ENCODE measurements at places on chromosomes 16 and 17.
A peak's percentile ranks its signal among the peaks of the same experiment; 100 is the strongest.

DNA sequence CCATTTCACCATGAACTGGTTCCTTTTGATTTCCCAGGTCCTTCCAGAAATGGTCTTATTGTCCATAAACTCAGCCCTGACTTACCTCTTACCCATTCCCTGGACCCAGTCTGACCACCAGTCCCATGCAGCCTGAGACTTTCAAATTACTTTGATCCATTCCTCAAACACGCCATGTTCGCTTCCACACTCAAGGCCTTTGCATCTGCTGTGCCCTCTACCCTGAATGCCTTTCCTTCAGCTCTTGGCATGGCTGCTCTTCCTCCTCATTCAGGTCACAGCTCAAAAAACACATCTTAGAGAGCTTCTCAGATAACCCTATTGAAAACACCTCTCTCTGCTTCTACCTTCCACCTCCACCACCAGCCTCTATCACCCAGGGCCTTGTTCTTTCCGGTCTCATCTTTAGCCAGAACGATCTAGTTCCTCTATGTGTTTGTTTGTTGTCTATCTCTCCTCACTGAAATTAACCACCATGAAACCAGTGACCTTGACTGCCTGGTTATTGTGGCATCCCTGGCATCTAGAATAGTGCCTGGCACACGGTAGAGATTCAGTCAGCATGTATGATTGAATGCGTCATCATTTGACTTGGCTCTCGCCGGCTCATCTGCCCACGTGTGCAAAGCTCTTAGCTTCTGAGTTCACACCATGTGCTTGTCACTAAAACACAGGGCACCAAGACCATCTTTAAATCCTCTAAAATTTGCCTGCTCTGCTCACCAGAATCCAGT is 12.8 kb downstream of the CRYM start:
- no peak for DNase-seq

- no peak for DNase-seq
Observed at GRCh38 chr16:4994719-4995434, 36.7 kb downstream of the SEC14L5 start.

GRCh38 chr16:1150511-1150982 is 2.4 kb upstream of the CACNA1H start:
- DNase-seq = peak; percentile 48

GRCh38 chr17:40309031-40309948 is at the start of gene RARA:
Gene RARA (plus strand): TSS chr17:40309180. CDS start chr17:40331219, 22,039 bp downstream.
- DNase-seq = no peak

- DNase-seq = peak; percentile 59
Observed at GRCh38 chr17:31388770-31389656, 2.5 kb upstream of the RAB11FIP4 start.

- DNase-seq = no peak
Observed at GRCh38 chr17:9080983-9081382, 59.7 kb downstream of the NTN1 start.

GRCh38 chr16:73056921-73057290 is 9.0 kb upstream of the ZFHX3 start:
- DNase-seq = no peak

DNA sequence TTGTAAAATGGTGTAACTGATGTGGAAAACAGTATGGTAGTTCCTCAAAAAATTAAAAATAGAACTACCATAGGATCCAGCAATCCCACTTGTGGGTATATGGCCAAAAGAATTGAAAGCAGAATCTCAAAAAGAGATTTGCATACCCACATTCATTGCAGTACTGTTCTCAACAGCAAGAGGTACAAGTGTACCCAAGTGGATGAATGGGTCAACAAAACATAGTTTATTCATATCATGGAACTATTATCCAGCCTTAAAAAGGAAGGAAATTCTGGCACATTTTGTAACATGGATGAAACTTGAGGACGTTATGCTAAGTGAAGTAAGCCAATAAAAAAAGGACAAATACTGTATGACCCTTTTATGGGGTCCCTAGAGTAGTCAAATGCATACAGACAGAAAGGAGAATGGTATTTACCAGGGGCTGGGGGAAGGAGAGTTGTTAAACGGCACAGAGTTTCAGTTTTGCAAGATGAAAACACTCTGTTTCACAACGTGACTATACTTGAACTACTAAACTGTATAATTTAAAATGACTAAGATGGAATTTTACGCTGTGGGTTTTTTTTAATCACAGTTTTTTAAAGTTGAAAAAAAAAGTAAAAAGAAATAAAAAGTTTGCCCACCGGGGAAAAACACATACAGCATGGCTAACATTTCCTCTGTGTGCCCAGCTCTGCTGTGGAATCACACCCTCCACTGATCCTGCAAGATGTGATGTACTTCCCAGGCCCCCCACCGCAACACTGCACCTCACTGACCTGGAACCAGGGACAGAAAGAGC is 6.1 kb downstream of the TVP23A start:
- no peak for DNase-seq

DNA sequence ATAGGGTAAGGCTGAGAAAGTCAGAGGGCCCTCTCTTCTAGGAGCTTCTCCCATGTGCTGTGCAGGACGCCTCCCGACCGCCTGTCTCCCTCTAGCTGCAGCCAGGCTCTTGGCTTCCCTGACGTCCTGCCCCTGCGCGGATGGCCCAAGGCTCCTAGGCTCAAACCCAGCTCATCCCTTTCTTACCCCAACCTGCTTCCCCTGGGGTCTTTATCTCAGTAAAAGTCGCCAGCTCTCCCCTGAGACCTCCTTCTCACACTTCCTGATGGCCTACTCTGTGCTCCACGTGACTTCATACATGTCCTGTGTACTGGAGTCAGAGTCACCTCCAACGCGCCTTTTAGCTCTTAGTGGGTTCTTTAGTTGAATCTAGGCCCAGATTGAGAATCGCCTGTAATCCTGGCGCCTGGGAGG is 1.1 kb upstream of the ZNF747 start:
- DNase-seq = peak; percentile 80

- no peak for DNase-seq
Observed at GRCh38 chr17:28773736-28774135, 29.9 kb downstream of the TRAF4 start.

DNA sequence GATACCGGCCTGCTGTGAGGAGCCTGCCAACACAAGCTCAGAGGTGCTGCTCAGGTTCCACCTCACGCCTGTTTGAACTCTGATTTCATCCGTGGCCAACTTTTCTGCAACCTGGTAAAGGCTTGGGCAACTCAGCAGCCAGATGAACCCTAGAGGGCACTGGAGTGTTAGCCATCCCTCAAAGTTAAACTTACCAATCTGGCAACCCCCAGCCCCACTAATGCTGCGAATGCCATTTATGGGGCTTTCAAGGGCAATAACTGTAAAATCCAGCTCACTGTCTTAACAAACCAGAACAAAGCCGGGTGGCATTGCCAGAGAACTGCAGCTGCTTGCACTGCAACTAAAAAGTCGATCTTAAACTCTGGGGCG is 105.5 kb downstream of the AXIN2 start:
- peak; percentile 13 for DNase-seq

DNA sequence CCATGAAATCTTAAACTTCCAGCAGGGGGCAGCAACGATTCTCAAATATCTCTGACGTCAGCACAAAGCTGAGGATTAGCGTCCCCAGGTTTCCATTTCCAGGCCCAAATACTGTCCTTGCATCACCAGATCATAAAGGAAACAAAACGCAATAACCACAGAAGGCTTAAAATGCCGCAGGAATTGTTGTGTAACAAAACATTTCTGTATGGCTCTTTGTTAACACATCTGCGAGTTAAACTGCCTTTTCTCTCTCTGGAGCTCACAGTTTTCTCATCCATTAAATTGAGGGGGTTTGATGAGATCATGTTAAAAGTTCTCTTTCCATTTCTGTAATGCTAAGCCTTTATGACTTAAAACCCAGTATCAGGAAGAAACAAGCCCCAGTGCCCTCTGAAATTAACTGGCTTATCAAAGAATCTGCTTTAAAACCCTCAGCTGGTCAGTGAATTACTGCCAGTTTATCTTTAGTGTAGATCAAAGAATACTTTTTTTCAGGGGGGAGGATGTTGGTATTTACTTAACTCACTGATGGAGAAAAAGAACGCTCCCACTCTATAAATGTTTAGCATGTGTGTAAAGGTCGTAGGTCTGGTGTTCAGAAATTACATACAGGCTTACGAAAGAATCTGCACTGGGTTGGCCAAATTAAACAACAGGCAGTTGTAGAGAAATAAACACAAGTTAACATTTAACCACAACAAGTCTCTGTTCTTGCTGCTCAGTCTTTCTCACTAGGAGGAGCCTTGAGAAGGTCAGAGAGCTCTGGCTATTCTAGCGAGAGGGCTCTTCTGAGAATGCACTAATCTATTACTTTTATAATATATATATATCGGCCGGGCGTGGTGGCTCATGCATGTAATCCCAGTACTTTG is 10.6 kb upstream of the TERF2 start:
- DNase-seq = peak; percentile 80

DNA sequence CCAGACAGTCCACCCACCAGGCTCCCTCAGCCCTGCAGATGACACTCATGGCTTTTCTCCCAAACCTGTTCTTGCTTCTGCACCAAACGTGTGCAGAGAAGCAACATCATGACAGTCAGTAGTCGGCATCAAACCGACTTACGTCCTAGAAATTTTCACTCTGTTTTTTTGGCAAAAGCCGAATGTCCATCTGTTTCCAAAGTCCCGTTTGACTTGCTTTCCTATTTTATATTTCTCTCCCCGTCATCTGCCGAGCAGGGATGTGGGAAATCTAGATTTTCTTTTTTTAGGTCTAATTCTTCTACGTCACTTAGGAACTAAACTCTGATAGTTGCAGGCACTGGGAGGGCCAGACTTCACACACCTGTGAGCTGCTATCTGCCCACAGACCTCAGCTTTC is 104.9 kb downstream of the RMI2 start:
- no peak for DNase-seq

GRCh38 chr17:55865072-55865762 is 114.4 kb downstream of the PCTP start:
- DNase-seq = no peak

DNA sequence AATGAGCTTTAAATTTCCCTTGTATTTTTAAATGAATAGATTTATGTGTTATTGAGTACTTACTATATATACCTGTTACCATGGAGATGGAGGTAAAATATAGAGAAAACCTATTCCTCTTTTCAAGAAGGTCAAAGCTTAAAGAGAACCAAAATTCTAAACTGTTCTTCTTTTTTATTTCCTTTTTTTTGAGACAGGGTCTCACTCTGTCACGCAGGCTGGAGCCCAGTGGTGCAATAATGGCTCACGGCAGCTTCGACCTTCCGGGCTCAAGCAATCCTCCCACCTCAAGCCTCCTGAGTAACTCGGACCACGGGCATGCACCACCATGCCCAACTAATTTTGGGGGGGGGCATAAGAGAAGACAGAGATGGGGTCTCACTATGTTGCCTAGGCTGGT is 25.0 kb upstream of the TMEM97 start:
- DNase-seq = no peak

GRCh38 chr17:17792551-17793377 is 44.0 kb downstream of the SREBF1 start:
- DNase-seq = peak; percentile 61

- no peak for DNase-seq
Observed at GRCh38 chr17:37743612-37743874, 1.3 kb downstream of the HNF1B start.

DNA sequence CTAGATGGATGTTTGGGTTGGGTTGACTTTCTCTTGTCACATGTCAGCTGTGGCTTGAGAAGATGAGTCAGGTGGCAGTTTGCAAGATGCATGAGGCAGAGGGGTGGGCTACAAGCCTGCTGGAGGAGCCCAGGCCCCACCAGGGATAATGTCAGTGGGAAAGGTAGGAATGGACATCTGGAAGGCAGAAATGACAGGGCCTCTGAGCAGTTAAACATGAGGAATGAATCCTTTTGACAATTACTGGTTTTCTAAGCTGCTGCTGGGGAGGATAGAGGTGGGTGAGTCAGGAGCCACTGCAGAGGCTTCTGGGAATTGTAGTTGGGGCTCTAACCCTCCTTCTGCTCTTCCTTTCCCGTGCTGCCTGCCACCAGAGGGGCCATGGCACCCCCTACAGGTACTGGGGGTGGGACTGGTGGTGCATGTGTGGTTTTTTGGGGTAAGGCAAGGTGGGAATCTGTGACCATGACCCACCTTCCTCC is 15.7 kb downstream of the SLC52A1 start:
- peak; percentile 60 for DNase-seq

DNA sequence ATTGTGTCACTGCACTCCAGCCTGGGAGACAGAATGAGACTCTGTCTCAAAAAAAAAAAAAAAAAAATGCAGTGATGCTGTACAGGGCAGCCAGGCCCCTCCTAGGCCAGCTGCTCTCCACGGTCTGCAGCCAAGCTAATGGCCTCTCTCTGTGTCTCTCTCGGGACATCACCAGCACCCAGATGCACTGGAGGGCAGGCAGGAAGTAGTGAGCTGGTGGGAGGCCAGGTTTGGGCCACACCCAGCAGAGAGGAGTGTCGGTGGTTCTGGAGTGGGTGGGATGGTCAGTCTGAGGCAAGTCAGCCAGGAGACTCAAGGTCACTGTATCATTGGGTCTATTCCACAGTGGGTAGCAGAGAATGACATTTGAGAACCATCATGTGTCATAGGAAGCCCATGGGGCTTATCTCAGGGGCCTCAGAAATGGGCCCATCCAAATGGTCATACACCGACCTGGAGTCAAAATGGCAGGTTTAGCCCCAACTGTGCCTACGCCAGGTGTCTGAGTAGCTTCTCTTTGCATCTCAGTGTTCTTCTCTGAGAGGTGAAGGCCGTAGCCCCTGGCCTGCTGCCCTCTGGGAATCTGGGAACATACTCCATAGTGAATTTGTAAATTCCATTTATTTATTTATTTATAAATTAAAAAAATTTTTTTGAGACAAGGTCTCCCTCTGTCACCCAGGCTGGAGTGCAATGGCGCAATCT is 22.7 kb downstream of the WNT9B start:
- DNase-seq = no peak

- no peak for DNase-seq
Observed at GRCh38 chr16:29315046-29315445, 91.5 kb downstream of the NPIPB11 start.

GRCh38 chr17:43673516-43674323 is 12.0 kb upstream of the MEOX1 start:
- peak; percentile 86 for DNase-seq

DNA sequence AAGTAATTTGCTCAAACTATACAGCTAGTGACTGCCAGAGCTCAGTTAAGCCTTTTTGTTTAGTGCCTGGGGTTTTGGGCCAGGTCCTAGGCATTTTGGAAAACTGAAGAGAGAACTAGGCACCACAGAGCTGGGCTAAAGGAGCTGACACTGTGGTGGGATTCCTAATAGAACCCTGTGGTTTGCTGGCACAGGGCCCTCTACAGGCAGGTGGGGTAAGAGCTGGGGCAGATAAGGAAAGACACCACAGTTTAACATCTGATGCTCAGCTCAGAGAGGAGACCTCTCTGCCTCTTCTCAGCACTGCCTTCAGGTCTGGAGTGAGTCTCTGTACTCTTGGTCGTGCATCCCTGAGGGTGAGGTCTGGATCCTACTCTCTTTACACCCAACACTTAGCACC is 121.2 kb downstream of the SNX11 start:
- no peak for DNase-seq

DNA sequence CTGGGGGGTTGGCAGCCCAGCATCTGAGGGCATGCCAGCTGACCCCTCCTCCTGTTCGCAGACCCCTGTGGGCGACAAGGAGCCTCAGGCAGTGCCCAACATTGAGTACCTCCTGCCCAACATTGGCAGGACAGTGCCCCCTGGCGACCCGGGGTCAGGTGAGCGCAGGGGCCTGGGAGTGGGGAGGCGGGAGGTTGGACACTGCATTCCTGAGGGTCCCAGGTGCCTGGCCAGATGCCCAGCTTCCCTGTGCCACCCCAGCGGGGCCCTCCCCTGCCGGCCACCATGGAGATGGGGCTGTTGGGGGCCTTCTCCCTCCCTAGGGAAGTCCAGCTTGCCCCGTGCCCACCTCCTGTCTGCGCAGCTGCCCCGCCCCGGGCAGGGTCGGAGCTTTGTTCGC is 70.1 kb downstream of the ARHGAP23 start:
- DNase-seq = no peak

All from activated CD4-positive, alpha-beta T cell treated with anti-CD3 and anti-CD28 coated beads for 48 hours (primary cell).